ENCODE measurements at places on chromosomes 7 and 10.

GRCh38 chr7:91285696-91286355 is 21.6 kb downstream of the FZD1 start:
- no peak for DNase-seq

DNA sequence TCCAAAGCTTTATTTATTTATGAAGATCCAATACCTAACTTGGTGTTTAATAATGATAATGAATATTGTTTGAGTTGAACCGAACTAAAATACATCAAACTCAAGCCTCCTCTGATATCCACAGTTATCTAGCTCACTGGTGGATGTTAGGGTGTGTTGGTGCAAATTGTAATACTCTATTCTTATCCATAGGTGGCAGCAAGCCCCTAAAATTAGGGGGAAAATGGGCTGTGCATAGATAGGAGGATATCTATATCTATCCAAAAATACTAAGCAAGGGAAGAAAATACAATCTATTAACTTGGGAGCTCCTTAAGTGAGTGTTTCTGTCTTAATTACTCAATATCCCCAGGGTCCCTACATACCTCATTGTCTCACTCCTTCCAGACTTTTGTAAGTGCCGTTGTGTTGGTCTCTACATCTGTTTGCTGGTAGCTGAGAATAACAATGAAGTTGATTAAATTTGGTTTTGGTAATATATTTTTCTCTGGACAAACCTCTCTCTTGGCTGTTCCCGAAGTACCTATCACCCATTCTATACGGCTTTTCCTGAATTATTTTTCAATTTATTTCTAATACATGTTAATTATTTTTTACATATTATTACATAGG is 55.0 kb upstream of the VWDE start:
- DNase-seq, result peak; percentile 9

DNA sequence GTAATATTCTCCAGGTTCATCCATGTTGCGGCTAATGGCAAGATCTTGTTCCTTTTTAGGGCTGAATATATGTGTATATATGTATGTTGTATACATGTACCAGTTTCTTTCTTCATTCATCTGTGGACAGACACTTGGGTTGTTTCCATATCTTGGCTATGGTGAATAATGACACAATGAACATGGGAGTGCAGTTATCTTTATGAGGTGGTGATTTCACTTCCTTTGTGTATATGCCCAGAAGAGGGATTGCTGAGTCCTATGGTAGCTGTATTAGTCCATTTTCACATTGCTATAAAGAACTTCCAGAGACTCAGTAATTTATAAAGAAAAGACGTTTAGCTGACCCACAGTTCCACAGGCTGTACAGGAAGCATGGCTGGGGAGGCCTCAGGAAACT is 17.1 kb upstream of the TSPAN15 start:
- no peak for DNase-seq

DNA sequence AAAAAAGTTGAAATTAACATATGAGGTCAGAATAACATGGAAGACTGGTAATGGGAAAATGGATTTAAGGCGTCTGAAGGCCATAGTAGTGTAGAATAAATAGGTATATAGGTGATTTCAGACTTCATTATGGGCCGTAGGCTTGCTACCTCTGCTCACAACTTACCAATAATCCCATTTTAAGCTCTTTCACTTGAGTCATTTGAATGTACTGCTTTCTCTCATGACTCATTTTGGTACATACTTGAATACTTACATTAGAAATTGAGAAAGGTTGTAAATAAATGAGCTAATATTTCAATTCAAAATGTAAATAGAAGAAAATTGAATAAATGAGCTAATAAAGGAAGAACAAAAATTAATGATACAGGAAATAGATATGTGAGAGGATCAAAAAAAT is 42.2 kb upstream of the NEUROD6 start:
- DNase-seq, result no peak

- DNase-seq, result no peak
Observed at GRCh38 chr10:120606051-120606764, 149.2 kb downstream of the PLPP4 start.

DNA sequence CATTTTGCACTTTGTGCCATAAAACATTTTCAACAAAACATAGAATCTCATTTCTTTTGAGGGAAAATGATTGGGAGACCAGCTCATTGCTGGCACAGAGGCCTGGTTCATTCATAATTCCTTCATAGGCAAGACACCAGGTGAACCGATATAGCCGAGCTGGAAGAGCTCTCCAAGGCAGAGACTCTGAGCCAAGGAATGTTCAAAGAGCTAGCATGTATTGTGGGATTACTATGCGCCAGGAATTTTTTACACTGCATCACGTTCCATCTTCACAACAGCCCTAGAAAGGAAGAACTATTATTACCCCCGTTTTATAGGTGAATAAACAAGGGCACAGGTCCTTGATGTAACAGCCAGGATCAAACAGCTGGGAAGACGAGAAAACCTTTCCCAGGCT is 2.1 kb upstream of the IL6 start:
- no peak for DNase-seq

DNA sequence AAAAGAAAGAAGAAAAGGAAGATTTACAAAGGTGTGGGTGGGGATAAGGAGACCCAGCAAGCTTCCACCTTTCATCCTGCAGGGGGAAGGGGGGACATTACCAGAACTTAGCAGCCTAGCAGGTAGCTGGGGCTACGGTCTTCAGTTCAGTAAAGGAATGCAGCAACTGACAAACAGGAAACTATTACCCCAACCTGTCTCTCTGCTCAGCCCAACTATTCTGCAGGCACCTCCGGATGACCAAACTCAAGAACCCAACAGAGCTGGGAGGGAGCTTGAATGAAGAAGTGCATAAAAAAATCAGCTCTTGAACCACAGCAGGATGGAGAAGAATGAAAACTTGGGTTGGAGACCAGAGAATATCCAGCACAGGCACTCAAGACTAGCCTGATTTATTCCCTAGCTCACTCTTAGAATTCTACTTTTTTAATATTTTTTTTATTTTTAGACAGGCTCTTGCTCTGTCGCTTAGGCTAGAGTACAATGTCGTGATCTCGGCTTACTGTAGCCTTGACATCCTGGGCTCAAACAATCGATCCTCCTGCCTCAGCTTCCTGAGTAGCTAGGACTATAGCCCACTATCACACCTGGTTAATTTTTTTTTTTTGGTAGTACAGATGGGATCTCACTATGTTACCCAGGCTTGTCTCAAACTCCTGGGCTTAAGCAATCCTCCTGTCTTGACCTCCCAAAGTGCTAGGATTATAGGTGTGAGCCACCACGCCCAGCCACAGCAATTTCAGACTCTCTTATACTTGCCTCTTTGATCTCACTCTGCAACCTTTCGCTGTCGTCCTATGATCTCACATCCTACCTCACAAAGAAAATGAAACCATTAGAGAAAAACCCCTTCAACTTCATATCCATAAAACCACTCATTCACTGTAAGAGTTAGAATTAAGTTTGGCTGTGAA is 18.5 kb upstream of the C10orf67 start:
- no peak for DNase-seq

DNA sequence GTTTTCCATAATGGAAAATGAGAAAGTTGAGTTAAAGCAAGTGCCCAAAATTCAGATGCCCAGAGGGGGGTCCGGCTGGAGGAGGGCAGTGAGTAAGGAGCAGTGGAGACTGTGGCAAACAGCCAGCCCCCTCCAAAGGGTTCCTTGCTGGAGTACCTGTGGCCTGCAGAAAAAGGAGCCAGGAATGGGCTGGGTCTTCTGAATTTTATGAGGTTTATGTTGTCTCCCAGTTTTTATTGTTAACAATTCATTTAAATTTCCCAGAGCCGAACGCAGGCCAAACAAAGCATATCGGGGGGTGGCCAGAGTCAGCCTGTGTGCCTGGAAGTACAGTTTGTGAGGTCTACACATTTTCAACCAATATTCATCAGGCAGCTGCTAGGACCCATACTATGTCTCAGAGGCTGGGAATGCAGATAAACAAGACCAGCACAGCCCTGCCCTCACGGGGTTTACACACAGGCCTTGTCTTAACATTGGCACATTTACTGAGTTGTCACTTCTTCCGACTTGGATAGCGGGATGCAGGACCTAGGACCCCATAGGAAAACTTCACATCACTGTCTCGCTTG is 12.9 kb upstream of the CSGALNACT2 start:
- no peak for DNase-seq

GRCh38 chr7:28258240-28258639 is 77.6 kb upstream of the JAZF1 start:
- DNase-seq, result no peak

DNA sequence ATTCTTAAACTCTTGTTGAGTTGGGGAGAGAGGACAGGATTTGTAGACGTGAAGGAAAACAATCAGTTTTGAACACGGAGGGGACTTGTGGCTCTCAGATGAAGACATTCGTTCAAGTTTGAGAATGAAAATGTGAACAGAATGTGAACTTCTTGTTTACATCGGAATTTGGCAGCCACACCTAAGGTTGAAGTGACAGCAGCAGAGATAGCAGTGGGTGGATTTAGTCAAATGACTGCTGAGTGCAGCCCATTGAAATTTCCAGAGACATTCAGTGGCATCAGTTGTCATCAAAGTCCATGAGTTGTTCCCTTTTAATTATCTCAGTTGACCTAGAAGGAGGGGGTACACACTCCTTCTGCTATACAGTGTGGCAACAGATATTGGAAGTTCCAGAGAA is 280.0 kb downstream of the SEMA3D start:
- no peak for DNase-seq

GRCh38 chr10:12663863-12664262 is 314.5 kb downstream of the CAMK1D start:
- no peak for DNase-seq

- DNase-seq, result no peak
Observed at GRCh38 chr7:55120501-55121198, 101.8 kb downstream of the EGFR start.

- no peak for DNase-seq
Observed at GRCh38 chr7:31785101-31785500, 98.1 kb downstream of the PPP1R17 start.

DNA sequence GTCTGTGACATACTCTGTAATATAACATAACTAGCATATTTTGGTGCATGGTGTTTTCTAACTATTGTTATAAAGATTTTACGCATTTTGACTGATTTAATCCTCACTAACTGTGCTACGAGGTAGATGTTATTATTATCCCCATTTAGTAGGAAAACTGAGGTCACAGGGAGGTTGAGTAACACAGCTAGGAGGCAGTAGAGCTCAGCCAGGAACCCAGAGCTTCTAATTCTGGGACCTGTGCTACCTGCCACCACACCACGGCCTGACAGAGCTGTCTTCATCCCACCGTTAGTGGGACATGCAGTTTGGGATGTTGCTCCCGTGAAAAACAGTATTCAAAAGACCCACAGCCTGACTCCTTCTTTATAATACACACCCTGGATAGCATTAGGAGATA is 962.5 kb downstream of the CNTNAP2 start:
- no peak for DNase-seq

- no peak for DNase-seq
Observed at GRCh38 chr10:72228318-72228751, 12.3 kb upstream of the ASCC1 start.

DNA sequence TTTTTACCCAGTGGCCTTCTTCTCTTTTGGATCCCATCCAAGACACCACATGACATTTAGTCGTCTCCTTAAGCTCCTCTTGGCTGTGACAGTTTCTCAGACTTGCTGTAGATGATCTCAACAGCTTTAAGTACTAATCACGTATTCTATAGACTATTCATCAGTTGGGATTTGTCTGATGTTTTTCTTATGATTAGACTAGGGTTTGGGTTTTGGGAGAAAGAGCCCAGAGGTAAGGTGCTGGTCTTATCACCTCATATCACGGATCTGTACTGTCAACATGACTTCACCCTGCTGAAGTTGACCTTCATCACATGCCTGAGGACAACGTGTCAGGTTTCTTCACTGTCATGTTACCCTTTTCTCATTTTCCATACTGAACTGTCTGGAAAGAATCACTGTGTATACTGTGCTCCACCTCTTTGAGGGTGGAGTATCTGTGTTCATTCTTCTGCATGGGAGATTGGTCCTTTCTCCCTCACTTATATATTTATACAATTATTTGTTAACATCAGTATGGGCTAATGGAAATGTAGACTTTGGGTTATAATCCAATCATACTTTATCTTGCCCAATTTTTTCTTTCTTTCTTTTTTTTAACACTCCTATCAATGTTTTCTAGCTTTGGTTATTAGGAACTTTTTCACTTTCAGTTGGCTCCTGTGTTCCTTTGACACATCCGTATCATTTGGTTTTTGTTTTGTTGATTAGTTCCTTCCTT is 6.4 kb upstream of the HKDC1 start:
- DNase-seq, result no peak

GRCh38 chr7:29035044-29035740 is 77.1 kb upstream of the TRIL start:
- DNase-seq, result no peak

DNA sequence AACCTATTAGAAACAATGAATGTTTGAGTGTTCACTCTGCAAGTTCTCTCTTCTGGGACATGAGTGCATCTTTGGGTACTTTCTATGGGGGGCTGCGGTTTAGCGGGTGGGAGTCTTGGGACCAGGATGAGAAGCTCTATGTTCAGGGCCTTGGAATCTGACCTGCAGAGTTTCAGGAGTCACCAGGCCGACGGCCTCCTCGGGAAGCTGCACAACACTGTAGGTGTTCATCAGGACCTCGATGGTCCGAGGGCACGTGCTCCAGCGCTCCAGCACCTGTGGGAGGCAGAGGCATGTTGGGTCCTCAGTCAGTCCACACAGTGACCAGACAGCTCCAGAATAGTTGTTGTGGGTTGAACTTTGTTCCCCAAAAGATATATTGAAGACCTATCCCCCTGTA is 8.9 kb upstream of the GBX1 start:
- DNase-seq, result no peak

DNA sequence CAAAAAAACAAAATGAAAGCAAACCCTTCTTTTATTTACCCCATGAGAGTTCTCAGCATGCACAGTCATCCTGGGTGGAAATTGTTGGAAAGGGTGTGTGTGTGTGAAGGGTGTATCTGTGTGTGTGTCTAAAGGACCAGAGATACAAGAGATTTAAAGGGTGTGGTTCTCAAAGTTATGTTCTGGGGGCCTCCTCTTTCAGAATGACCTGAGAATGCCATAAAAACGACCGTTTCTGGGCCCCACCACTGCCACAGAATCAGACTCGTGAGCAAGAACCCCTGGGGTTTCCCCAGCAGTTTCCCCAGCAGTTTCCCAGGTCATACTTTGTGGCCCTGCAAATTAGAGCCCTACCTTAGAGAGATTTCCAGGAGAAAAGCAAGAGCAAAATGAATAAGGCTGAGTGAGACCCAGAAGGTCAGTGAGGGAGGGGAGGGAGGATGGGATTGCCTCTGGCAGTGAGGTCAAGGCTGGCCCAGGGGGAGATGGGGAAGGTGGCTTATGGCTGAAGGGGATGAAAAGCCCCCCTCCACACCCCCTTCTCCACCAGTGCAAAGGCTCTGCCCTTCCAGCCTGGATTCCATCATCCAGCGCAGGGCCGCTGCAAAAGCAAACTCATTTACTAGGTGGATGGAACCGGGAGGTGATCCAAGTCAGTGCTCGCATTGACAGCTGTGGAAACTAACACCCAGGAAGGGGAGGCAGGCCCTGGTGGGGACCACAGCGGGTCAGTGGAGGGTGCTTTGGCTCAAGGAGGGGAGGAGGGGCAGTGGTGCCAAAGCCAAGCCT is 10.2 kb downstream of the PYROXD2 start:
- DNase-seq, result no peak
